ENCODE measurements at places on chromosomes 11 and 22.

GRCh38 chr22:28102151-28102812 is 183.2 kb upstream of the PITPNB start:
- DNase-seq: no peak

- no peak for DNase-seq
Observed at GRCh38 chr22:36419912-36420882, 32.4 kb upstream of the MYH9 start.

DNA sequence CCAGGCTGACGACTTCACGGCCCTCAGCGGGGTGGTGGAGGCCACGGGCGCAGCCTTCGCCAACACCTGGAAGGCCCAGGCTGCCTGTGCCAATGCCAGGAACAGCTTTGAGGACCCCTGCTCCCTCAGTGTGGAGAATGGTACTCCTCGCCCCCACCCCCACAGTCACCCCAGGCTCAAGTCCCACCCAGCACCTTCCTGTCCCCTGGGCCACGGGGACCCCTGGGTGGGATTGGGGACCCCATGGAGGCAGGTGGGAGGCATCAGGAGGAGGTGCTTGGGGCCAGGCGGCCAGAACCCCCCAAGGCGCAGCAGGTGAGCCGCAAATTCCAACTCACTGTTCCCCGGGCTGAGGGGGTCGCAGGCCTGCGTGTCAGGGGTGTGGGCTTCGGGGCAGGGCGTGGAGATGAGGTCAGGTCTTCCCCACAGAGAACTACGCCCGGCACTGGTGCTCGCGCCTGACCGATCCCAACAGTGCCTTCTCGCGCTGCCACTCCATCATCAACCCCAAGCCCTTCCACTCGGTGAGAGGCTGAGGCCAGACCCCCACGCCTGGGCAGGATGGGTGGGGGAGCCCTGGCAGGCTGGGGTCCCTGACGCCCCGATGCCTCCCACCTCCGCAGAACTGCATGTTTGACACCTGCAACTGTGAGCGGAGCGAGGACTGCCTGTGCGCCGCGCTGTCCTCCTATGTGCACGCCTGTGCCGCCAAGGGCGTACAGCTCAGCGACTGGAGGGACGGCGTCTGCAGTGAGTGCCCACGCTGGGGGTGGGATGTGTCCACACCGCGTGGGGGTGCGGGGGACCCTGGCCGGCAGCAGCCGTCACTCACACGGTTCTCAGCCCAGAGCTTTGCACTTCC is 9.4 kb downstream of the MUC5B start:
- no peak for DNase-seq

- DNase-seq: no peak
Observed at GRCh38 chr11:65206901-65207300, 25.2 kb downstream of the CAPN1 start.

GRCh38 chr11:133038850-133039249 is 493.5 kb downstream of the OPCML start:
- DNase-seq: no peak

DNA sequence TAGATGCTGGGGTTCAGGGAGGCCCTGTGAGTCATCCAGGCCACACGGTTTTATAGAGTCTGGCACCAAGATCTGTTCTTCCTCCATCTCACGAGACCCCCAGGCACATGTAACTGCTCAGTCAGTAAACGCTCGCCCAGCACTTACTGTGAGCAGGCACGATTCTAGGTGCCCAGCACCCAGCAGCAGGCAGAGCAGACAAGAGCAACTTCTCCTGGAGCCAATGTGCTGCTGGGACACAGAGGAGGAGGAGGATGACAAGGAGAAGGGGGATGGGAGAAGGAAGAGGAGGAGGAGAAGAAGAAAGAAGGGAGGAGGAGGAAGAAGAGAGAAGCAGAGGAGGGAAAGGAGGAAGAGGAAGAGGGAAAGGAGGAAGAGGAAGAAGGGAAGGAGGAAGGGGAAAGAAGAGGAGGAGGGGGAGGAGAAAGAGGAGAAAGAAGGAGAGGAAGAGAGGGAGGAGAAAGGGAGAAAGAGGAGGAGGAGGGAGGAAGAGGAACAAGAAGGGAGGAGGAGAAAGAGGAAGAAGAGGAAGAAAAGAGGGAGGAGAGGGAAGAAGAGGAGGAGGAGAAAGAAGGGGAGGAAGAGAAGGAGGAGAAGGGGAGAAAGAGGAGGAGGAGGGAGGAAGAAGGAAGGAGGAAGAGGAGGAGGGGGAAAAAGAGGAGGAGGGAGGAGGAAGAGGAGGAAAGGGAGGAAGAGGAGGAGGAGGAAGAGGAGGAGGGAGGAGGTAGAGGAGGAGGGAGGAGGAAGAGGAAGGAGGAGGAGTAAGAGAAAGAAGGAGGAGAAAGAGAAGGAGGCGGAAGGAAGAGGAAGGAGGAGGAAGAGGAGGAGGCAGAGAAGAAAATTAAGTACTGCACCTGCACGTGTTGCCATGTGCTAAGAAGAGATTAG is 77.6 kb upstream of the RTL6 start:
- no peak for DNase-seq

- DNase-seq: no peak
Observed at GRCh38 chr11:63915961-63916836, 765 bp downstream of the RCOR2 start.

DNA sequence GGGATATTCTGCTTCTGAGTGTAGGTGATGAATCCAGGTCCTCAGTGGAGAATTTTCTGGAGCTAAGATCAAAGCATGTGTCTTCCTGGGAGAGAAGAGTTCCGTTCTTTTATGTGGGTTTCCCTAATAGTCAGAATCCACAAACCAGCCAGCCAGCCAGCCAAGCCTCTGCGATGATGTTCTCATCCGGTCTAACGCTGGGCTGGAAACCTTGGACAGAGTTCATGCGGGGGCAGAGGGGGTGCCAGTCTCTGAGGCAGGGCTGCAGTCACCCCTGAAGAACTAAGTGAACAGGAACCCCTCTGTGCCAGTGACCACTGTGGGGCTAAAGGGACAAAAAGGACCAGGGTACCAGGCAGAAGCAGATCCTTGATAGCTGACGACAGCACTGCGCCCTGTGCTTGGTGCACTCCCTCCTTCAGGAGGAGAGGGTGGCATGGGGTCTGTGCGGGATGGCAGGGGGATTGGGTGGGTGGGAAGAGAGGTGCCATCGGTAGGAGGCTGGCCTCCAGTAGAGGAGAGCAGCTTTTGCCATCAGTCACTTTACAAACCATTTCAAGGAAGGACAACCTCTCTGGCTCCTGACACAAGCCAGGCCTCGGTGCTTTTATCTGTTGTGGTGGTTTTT is 27.1 kb downstream of the ADAMTS15 start:
- no peak for DNase-seq

- DNase-seq: no peak
Observed at GRCh38 chr11:116955548-116955947, 118.1 kb upstream of the APOA1 start.

DNA sequence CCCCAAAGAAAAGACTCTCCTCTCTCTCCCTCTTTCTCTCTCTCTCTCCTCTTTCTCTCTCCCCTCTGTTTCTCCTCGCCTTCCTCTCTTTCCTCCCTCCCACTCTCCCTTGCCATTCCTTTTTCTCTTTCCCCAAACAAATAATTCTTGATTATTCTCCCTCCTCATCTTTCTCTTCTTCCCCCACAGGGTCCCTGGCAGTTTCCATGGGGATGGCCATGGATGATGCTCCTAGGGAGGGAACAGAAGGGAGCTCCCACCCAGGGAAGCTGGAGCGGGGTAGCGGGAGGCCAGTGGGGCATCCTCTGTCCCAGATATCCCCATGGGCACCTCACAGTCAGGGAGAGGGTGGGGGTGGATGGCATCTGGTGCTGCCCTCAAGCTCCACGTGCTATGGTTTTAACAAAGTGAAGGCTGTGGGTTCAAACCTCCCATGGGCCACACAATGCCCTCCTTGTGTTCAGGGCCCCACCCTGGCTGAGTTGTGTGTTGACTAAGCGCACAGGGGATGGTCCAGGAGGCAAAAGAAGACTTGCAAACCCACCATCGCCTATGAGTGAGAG is 266.4 kb downstream of the BUD13 start:
- no peak for DNase-seq

DNA sequence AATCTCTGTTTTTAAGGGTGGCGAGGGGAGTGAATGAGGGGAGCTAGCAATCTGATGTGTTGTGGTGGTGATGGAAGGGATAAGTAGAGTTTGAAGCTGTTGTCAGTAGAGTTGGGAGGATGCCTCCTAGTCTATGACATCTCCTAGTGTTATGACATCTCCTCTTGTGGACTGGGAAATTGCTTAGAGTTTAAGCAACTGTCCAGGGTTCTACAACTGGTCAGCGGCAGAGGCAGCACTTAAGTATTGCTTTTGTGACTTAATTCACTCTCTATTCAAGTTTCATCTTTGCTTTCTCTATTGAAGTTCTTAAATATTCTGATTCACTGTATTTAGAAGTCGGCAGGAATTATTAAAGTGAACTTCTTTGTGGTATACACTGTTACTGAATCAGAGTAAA is 13.8 kb downstream of the BMAL1 start:
- DNase-seq: no peak

DNA sequence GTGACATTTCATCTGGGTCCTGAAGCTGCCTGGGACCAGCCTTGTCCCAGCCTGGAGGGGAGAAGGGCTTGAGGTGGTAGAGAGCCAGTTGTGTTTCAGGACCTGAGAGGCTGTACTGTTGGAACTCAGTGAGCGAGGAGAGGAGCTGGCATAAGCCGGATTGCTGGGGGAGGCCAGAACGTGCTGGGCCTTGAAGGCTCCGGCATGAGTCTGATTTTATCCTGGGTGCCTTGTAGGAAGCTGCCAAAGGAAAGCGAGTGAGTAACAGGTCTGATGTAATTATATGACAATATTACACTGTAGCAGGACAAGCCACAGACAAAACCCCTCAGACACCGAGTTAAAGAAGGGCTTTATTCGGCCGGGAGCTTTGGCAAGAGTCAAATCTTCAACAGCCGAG is 17.2 kb downstream of the AP2A2 start:
- no peak for DNase-seq

- no peak for DNase-seq
Observed at GRCh38 chr11:93694109-93694508, 32.6 kb downstream of the CEP295 start.

DNA sequence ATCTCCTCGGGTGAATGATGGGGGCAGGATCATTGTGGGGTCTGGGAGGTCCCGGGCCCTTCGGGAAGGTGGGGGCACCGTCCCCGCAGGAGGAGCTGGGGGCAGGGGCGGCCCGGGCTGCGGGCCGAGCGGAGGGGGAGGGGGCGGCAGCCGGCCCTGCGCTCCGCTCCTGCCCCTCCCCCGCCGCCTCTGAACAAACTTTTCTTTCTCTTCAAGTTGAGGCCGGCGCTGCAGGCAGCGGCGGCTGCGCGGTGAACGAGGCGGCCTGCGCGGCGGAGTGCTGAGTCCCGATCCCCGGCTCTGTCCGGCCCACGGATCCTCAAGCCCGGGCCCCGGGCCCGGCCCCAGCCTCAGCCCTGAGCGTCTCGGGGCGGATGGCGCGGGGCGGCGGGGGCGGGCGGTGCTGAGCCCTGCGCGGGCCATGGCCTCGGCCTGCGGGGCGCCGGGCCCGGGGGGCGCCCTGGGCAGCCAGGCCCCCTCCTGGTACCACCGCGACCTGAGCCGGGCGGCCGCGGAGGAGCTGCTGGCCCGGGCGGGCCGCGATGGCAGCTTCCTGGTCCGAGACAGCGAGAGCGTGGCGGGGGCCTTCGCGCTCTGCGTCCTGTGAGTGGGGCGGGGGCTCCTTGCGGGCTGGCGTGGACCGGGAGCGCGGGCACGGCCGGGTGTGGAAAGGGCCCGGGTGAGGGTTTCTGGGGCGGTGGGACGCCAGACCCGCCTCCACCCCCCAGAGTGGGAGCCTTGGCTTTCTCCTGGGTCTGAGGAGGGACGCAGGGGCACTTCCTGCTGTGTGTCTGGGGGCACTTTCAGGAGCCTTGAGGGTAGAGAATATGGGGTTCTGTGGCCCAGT is at the start of gene INPPL1:
Gene INPPL1, plus strand, starts transcription at position 204 of the 847 bp plus-strand sequence. Its CDS starts 218 bp downstream, at position 422.
- no peak for DNase-seq

Measured in NCI-H2107 (cell line).